Cerebellar nuclear complex (tissue), 1 donor: ENCODE measurements at places on chromosomes 1 and 21.

DNA sequence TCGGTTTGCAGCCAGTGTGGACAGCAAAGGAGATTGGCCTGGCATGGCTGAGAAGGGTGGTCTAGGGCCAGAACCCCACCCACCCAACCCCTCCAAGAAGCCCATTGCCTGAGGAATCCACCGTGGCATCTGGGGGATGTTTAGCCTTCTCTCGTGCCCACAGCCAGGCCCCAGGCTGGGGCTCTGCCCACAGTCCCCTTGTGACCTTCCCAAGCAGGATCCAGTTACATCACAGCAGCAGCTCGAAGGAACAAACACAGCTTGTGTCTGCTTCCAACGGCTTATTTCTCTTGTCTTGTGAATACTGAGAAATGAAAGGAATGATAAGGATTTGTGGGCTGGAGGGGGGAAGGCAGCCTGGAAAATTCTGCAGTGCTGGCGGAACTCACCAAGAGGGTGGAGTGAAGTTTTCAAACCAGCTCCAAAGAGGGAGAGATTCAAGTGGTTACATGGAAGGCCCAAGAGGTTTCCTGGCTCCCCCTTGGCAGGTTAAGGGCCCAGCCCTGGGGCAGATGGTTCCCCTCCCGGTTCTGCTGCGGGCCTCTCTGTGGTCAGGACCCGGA lies 61.6 kb downstream of the DHRS3 start:
- DNase-seq = no peak

- DNase-seq = no peak
These were observed 104.9 kb downstream of the PLPPR4 start for GRCh38 chr1:99369154-99369553.

DNA sequence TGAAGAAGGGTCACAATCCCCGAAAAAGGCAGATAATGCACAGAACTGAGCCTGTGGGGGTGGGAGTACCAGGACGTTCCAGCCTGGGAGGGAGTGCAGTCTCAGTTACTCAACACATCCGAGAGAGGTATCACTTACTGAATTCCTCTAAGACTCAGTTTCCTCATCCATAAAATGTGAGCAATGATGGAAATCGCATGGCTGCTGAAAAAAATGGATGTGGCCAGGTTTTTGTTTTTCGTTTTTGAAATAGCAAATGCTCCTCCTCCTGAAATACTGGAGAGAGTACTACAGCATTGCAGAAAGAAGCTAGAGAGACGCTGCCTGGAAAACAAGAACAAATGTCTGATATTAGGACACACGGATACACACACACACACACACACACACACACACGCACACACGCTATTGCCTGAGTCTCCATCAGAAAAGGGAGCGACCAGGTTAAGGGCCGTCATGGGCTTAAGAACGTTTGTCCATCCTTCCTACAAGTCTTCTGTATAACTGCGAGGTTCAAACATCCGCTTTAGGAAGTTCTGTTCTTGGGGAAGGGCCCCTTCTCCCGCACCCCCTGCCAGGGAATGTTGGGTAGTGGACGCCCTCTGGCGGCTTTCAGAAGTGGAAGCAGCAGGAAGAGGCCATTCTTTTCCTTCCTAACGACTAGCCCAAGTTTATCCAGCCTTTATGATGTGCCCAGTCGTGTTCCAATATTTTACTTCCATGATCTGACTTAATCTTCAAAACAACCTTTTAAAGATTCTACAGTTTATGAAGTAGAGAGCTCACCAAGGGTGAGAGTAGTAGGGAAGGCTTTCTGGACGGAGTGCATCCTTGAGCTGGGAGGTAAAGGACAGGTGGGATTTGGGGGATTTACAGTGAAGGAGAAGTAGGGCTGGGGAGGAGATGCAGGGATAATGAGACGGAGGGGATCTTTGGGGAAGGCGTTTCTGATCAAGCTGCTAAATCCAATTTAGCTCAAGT lies 699 bp upstream of the NES start:
- no peak for DNase-seq

GRCh38 chr1:18934205-18935000 lies 22.1 kb downstream of the IFFO2 start:
- no peak for DNase-seq

- DNase-seq = no peak
These were observed 22.5 kb downstream of the CACHD1 start for GRCh38 chr1:64492424-64492823.

DNA sequence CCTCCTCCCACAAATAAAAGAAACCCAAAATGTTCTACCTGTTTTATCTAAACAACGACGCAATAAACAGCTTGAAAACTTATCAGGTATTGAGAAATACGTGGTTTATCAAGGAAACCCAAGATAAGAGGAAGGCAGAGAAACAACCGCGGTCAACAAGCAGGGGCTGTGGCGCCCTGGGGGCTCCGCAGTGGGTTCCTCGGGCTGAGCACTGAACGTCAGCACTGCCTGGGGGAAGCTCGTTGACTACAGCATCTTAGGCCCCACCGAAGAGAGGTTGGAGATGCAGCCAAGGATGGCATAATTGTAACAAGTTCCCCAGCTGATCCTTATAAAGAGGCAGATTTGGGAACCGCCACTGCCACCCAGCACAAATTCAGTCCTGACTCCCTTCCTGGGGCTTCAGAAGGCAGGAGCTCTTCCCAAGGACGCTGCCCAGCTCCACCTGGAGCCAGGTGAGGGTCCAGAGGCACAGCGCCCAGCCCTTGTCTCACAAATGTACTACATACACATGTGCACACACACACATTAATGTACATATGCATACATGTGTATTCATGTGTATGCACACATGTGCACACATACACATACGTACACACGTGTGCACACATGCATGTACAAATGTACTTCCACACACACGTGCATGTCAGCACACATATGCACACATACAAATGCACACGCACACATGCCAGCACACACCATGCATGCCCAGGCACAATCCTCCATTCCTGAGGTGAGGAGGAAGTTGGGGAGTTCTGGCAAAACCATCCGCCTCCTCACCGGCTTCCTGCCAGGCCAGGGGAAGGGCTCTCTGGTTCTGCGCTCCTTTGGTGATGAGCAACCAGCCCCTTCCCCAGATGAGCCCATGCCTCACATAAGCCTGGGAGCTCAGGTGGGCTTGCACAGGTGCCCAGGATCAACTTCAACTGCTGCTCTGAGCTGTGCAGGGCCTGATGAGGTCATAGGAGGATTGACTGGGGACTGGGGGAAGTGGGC lies 251.1 kb downstream of the NPHP4 start:
- no peak for DNase-seq

DNA sequence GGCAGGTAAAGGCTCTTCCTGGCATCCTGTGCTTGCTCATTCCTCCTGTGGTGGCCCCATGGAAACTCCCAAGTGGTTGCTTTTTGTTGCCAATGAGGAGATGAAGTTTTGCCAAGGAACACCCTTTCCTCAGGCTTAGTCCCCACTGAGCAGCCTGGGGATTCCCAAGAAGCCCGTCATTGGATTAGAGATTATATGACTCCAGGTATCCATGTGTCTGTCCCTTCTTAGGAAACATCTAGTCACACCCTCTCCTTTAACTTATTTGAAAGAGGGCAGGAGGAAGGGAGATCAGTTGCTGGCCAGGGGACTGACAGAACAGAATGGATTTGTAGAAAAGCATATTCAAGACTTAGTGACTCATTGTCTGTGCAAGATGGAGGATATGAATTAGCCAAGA lies 3.8 kb upstream of the LCE3A start:
- DNase-seq = no peak

DNA sequence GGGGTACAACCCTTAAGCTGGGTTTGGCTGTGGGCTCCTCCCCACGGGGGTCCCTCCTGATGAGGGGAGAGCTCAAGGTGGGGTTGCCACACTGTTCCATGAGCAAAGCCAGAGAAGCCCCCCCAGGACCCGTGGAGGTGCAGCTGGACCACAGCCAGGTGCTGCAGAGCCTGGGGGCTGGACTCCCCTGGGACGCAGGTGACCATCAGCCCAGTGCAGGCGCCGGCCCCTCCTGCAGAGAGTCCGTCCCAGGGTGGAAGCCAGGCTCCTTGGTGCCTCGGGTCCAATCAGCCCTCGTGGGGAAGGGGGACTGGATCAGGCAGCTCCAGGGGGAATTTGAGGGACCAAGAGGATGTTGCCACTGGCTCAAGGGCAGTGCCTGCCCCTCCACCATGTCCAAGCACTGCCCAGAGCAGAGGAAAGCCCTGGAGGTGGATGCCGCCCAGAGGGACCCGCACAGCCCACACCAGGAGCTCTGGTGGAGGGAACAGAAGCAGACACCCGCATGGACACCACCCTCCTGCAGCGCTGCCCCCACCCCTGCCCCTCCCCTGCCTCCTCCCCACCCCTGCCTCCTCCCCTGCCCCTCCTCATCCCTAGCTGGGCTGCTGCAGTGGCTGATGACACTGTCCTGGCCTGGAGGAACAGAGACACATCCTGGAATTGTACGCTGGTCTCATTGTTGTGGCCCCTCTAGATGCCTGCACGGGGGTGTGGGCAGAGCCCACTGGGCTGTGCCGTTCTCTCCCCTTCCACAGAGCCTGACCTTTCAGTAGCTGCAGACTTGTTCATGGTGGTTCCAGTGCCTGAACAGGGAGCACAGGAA lies 30.8 kb upstream of the COL18A1 start:
- no peak for DNase-seq
